Iris pigment epithelial cell (primary cell): ENCODE measurements at places on chromosomes 13 and 19.

DNA sequence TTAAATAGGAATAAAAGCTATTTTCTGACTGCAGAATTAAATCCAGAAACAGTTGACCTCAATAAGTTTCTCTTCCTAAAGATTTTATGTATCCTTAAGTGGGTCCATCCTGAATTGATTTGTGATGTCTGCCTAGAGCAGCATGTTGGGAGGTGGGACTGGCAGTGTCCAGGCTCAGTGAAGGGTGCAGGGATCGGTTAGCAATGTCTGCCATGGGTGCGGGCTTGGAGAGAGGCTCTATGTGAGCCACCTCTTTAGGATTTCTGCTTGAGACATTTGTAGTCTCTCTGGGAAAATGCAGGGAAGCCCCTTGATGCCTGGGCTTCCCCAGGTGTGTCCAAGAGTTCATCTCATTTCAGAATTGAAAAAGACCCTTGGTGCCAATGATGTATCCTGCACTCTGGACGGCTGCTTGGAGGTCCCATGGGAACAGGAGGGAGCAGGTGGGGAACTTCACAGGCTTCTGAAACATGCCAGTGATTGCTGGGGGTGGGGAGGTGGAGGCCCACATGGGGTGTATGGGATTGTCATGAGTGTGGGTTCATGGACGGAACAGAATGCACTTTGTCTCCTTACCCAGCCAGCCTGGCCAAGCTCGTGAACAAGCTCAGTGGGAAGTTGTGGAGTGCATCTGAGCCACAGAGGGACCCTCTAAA lies 6.2 kb upstream of the COLGALT1 start:
- no peak for DNase-seq

DNA sequence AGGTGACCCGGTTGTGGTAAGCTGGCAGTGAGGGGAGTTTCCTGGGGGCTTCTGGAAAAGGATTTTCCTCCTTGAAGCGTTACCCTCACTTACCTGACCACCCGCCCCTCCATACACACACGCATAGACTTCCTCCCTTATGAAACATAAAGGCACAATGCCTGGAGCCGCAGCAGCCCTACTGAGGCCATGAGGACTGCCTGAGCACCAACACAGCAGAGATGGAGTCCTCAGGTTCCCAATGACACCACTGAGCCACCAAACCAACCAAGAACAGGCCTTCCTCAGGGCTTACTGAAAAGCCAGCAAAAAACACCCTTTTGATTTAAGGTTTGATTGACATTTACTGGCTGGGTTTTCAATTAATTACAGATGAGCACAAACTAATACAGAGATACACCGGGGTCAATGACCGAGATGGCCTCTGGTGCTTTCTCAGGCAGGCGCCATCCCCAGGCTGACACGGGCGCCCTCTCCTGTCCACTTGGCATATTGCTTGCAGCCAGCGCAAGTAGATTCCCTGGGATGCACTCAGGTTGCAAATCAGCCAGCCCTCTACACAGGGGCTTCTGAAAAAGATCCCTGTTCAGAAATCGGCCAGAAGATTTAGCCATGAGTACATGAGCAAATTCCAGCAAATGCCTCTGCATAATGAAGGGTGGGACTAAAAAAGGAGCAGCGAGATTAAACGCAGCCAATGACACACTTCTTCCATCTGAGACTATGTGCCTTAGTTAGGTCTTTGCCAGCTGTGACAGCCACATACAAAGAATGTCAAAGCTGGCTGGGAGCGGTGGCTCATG lies 14.8 kb downstream of the OPA3 start:
- DNase-seq: peak; percentile 43

DNA sequence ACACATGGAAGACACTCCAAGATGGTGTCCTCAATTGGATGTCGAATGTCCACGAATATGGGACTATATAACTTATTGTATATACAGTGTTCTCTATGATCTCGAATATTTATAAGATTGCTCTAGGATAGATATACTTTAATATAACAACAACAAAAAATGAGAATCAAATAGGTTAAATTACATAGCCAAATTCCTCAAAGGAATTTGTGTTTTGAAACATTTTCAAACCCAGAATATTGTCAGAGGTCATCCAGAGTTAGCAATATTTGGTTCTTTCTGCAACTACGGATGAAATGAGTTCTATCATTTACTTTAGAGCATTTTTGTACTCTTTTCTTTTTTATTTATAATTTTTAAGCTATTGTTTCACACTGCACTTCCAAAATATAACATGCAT lies 857.8 kb downstream of the GPC5 start:
- DNase-seq: no peak

DNA sequence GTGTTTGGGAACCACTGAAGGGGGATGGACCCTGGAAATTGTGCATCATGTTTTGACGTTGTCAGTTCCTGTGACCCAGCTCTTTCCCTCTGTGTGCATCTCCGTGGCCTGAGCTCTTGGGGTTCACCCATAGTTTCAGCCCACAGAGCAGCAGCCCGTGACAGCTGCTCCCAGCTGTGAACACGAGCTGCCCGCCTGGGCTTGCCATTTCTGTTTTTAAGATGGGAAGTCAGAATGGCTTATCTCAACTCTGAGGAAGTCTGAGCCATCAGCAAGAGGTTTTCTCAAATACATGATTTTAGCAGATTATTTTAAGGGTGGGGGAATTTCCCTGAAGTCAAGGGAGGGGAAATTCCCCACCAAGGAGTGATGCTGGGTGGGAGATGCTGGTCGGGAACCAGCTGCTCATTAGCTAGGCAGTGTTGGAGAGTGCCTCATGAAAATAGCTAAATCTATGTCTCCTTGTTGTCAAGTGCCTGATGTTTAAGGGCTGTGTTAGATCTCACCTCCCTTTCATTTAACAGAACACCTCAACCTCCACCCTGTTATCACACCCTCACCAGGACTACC lies 34.8 kb upstream of the C1QTNF9 start:
- no peak for DNase-seq

GRCh38 chr19:1651568-1652291 lies 685 bp downstream of the TCF3 start:
- peak; percentile 52 for DNase-seq

GRCh38 chr13:112071102-112071722 lies 4.3 kb downstream of the SOX1 start:
- DNase-seq: no peak

DNA sequence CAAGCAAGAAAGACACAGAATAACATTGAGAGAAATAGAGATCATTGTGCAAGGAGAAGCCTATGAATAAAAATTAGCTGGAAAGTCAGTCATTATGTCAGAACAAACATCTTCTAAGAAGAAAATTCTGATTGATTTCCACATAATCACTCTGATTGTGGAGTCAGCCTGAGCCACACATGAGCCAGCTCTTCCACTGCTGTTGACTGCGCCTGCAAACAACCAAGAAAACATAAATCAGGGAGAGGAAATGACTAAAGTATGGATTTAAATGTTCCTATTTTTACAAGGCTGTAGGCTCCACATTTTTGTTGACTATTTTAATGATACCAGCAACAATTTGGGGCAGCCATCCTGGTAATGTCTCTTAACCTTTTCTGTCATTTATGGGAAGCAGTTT lies 962.3 kb downstream of the EFNB2 start:
- DNase-seq: peak; percentile 55

- no peak for DNase-seq
Measured at GRCh38 chr13:67367399-67367798, 137.3 kb upstream of the PCDH9 start.

DNA sequence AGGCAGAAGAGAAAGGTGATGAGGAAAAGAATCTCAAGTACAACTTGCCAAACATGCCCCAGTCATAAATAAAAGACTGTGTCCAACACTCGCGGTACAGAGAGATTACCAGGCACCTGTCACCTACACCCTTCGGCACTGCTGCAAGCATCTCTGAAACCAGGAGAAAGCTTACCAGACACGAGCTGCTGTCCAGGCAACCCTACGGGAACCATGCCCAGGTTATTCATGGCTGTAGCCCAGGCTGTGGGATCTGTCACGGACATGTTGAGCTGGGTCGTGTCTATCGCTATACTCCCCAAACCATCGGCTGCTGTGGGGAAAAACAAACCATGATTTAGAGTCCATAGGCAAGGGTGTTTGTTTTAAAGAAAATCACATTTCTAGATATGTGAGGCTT lies 375.0 kb downstream of the ENOX1 start:
- DNase-seq: no peak

GRCh38 chr13:90709319-90709718 lies 638.2 kb upstream of the MIR17HG start:
- DNase-seq: no peak

DNA sequence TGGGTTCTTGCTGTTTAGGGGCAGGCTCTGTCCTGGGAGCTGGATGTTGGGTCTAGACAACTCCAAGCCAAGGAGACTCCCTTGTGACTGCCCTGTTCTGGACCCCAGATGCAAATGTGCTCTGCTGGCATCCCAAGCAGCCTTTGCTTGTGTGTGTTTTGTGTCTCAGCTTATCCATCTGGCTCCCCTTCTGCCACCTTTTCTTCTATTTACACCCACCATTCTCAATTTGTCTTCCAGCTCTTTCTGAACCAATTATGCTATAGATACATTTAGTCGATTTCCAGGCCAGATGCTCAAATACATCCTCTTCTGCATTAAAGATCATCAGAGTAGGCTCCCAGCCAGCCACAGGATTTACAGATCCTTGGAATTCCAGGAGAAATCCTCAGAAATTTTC lies 115.0 kb upstream of the SLC7A1 start:
- no peak for DNase-seq

DNA sequence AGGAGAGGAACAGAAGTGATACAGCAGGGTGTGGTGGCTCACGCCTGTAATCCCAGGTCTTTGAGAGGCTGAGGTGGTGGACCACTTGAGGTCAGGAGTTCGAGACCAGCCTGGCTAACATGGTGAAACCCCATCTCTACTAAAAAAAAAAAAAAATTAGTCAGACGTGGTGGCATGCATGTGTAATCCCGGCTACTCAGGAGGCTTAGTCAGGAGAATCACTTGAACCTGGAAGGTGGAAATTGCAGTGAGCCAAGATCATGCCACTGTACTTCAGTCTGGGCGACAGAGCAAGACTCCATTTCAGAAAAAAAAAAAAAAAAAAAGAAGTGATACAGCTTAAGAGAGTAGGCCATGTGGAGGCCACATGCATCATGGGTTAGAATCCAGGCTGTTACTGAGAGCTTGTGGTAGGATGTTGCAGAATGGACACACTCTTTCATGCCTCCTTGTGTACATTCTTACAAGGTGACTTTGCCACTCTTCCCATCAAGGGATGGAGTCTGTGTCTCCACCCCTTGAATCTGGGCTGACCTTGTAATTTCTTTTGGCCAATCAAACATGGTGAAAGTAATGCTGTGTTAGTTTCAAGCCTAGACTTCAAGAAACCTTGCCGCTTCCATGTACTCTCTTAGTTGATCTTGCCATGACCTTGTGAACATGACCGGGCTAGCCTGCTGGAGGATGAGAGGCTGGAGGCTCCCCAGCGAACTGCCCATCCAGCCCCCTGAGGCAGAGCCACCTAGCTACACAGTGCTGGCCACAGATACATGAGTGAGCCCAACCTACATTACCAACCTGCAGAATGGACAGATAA lies 12.3 kb downstream of the FAM187B start:
- peak; percentile 46 for DNase-seq

GRCh38 chr13:65093357-65093756 lies 2136.8 kb downstream of the PCDH9 start:
- DNase-seq: no peak
